Activated naive CD8-positive, alpha-beta T cell treated with anti-CD3 and anti-CD28 coated beads for 36 hours (primary cell): ENCODE measurements at places on chromosomes 12 and 14. TPM values are rescaled to one million over a fixed set of nuclear protein-coding genes. Genes with fewer than 3 reads are reported as not detected.

TMEM117 gene
- total RNA-seq, result 0.68 TPM

TAS2R46 gene
- total RNA-seq, result 0.39 TPM

SDSL gene
- total RNA-seq, result 0.36 TPM

RIMBP2 gene
- total RNA-seq, result not detected

CHST11 gene
- total RNA-seq, result 19.1 TPM

LRFN5 gene
- total RNA-seq, result not detected

NEK9 gene
- 50.1 TPM for total RNA-seq
